Fibroblast of skin of left quadriceps (primary cell): ENCODE measurements at places on chromosomes 11 and 22.

DNA sequence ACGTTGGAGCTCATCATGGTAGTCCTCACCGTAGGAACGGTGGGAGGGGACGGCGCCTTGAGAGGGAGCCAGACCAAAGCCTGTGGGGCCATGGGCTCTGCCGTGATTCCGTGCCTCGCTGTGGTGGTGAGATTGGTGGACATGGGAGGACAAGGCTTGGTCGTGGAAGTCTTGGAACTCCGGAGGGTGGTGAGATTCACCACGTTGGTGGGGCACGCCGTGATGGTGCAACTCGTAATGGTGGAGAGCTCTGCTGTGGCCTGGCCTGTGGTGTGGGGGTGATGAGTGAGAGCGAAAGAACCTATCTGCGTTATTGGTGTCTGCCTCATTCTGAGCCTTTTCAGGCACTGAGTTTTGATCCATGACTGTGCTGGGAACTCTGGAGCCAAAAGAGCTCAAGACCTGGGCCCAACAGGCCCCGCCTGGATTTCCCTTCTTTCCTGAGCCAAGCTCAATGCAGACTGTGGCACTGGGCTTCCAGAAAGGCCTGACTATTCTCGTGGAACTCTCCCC lies at the start of gene CATSPER1:
Gene CATSPER1, minus strand, starts transcription at position 463 of the 513 bp plus-strand sequence. Its CDS starts 100 bp downstream, at position 363.
- DNase-seq, result no peak

DNA sequence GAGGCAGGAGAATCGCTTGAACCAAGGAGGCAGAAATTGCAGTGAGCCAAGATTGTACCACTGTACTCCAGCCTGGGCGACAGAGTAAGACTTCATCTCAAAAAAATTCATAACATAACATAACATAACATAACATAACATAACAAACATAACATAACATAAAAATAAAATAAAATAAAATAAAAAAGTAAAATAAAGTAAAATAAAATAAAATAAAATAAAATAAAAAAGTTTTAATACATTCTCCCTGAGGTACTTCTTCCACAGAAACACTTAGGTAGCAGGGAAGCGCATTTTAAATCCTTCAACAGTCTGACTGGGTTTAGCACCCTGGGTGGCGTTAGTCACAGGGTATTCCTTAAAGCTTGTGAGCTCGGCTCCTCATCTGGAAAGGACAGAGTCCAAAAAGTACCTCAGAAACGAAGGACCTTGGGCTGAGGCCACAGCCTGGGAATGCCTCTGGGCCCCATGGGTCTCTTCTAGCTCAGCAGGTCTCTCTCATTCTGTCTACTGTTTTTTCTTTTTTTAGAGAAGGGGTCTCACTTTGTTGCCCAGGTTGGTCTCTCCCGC lies 41.7 kb downstream of the MICAL3 start:
- no peak for DNase-seq

- no peak for DNase-seq
These were observed 31.7 kb downstream of the OR8B12 start for GRCh38 chr11:124511745-124512144.

DNA sequence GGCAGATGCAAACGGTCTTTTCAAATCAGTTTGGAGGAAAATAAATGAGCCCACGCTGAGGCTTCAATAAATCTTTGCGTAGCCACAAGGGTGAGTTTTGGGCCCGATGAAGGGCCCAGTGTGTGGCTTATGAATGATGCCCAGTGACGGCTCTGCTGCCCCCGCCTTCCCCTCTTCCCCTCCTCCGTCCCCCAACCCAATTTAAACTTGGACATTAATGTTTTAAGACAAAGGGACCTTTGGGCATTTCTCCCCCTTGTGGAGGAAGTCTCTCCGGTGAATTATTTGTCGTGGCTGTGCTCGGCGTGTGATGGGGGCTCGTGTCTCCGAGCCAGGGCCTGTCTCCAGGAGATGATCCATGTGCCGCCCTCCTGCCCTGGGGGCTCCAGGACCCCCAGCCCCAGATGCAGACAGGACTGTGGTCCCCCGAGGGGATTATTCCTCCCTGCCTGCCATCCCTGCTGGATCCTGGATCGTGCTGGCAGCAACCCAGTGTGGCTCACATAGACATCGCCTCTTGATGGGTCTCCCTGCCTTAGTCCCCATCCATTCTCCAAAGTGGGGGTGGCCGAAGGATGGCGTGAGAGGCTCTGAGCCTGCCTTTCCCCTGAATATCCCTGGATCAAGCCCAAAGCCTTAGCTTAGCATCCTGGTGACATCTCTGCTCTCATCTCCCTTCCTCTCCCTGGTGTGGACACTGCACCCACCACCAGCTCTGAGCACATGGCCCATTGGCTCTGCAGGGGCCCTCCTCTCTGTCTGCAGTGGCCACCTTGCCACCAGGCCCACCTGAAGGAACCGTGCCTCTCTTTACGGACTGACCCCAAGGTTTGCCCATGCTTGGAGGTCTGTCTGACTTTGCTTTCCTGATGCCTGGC lies 56.4 kb downstream of the SMIM38 start:
- DNase-seq, result no peak

DNA sequence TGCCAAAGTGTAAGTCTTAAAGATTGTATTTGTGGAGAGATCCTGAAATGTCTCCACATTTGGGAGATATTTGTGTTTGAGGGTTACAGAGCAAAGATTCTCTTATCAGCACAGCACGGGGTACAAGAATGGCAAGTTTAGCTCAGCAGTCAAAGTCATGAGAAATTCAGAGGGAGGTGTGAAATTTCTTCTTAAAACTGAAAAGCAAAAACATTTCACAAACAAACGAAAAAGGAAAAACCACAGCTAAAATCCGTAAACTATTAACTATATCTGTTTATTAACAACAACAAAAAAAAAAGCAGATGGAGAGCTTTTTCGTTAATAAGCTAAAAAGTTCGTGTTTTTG lies 40.9 kb upstream of the ETS1 start:
- no peak for DNase-seq

GRCh38 chr22:37639771-37640590 lies 512 bp downstream of the SH3BP1 start:
- no peak for DNase-seq

DNA sequence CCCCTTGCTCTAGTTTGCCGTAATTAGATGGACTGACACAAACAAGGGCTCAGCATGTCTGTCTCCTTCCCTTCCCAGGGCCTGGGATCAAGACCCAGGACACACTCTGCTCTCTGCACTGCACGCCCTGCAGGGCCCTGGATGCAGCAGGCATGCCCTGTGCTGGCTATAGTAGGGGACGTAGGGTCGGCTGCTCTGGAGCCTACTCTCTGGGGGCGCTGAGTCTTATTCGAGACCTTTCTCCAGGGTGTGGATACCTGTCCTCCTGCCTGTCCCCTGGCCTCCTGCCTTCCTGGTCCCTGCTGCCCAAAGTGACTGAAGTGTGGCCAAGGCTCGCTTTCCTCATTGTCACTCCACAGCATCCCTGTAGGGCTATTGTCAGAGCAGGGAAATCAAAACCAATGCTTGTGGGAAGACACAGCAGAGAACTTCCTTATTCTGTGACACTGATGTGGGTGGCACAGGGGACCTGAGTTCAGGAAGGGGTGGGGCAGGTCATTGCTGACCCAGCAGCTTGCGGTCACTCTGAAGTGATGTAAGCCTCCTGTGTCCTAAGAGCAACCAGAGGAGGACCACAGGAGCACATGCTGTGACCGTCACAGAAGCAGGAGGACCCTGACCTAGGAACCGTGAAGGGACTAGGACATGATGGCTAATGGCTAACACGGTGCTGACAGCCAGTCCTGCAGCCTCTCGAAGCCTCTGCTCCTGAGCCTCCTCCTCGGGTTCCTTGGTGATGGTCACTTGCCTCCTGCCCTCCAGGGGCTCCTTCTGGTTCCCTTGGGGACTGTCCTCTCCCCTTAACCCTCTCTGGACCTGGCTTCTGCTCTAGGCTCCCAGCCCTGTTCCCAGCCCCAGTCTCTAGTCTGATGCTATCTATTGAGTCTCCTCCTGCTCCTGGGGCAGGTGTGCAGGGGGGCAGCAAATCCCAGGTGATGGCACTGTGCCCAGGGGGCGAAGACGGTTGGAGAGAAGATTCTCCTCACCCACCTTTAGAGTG lies 10.3 kb downstream of the APOBEC3A start:
- no peak for DNase-seq

DNA sequence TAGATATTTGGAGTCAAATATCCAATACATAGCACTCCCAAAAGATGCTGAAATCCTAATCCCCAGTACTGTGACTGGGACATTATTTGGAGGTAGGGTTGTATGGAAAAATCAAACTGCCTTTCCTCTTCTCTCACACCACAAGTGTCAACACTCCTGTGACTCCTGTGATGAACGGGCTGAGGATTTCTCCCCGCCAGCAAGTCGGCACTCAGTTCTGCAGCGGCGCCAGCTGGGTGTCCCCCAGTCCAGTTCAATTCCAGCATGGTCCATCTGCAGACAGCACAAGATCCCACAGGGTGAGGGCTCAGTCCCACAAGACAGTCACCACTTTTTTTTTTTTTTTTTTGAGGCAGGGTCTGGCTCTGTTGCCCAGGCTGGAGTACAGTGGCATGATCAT lies 4.3 kb upstream of the PARVB start:
- DNase-seq, result no peak

GRCh38 chr22:46087816-46088277 lies 62.5 kb upstream of the PPARA start:
- DNase-seq, result peak; percentile 79

DNA sequence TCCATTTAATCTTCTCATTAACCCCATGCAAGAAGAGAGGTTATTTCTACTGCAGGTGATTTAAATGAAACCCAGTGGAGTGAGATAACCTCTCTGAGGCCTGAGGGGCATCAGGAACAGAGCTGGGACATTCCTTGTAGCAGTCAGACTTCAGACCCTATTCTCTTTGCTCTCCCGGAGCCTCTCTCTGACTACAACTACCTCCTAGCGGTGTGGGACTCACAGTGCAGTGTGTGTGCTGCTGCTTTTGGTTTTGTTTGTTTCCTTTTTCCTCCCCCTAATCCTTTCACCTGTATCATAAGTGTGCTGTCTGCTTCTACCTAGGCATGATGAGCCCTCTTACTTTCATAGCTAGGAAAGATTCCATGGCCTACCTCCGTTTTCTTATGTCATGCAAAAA lies 769.6 kb downstream of the NTM start:
- DNase-seq, result no peak

GRCh38 chr22:17753401-17753989 lies 20.8 kb downstream of the BID start:
- DNase-seq, result no peak

- no peak for DNase-seq
These were observed 7.9 kb downstream of the INPPL1 start for GRCh38 chr11:72232260-72233055.

- no peak for DNase-seq
These were observed 785.6 kb downstream of the TBC1D22A start for GRCh38 chr22:47547881-47548650.

- DNase-seq, result no peak
These were observed 12.8 kb upstream of the MRGPRD start for GRCh38 chr11:68993546-68993945.

GRCh38 chr22:33920197-33920540 lies at the start of gene LARGE1:
LARGE1 (minus strand) TSS chr22:33920476.
- no peak for DNase-seq

- no peak for DNase-seq
These were observed 253.5 kb upstream of the TENM4 start for GRCh38 chr11:79694368-79694767.

DNA sequence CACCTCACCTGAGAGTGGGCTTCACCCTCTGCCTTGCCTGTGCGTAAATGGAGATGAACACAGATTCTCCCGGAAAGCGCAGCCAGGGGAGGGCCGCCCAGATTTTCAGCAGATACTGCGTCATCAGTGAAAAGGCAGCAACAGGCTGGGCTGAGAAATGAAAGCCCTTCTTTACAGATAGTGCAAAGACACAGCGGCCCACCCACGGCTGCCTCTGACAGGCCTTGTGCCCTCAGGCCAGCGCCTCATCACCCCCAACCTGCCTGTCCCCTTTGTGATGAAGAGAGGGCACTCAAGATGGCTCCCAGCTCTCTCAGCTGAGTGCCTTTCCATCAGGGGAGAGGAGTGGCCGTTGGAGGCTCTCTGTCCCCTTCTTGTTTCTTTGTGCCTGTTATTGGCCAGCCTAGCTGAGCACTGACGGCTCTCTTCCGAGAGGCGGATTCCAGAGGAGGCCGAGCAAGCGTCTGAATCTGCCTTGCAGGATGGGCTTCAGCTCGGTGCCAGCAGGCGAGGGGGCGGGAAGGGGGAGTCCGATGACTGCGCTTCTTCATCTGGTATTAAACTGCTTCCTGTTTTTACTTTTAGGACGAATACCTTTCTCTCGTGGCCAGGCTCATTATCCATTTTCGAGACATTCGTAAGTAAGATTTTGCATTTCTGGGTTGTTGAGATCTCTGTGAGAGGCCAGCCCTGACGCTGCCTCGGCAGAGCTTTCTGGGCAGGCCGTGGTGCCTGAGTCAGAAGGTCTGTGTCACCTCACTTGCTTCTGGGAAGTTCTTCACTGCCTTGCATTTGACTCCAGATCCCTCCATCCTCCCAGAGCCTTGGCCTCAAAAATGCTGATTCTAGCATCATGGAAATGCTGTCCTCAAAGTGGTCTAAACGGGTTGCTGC lies 43.7 kb downstream of the MED15 start:
- no peak for DNase-seq

- DNase-seq, result no peak
These were observed 1.5 kb downstream of the SHANK3 start for GRCh38 chr22:50674130-50674500.

DNA sequence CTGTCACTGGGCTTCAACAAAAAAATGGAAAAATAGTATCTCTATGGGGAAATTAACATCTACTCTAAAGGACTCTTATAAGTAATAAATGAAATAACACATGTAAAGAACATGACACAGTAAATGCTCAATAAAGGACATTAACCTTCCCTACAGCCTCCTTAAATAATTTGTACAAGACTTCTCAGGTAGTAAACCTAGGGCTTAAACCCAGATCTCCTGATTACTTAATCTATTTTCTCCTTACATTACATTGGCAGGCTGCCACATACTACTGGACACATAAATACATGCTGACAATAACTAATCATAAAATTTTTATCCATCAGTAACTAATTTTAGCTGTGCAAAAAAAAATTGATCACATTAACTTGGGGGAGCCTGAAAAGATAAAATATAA lies 4.9 kb downstream of the AMBRA1 start:
- DNase-seq, result no peak

DNA sequence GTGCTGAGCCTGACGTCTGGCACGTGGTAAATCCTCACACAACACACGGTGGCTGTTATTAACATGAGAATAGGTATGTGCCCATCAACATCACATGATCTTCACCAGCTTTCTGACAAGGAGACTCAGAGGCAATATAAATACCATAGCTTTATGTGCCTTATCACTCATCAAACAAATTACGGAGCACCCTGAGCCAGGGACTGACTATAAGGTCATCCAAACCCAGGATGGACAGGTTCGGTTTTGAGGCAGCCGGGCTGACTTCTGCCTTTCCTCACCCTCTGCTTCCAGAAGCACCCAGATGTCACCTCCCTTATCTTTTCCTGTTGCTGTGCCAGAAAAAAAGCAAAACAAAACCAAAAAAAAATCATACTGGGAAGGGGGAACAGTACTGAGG lies 5.7 kb upstream of the PLAAT3 start:
- DNase-seq, result no peak

GRCh38 chr11:44994753-44995152 lies 44.1 kb upstream of the TP53I11 start:
- DNase-seq, result no peak
